Activated naive CD8-positive, alpha-beta T cell treated with anti-CD3 and anti-CD28 coated beads, Interleukin-2, amount 10 ng/mL, durations not matched to agents 7 days and 5 days (primary cell): ENCODE measurements at places on chromosomes 13 and 19.

DNA sequence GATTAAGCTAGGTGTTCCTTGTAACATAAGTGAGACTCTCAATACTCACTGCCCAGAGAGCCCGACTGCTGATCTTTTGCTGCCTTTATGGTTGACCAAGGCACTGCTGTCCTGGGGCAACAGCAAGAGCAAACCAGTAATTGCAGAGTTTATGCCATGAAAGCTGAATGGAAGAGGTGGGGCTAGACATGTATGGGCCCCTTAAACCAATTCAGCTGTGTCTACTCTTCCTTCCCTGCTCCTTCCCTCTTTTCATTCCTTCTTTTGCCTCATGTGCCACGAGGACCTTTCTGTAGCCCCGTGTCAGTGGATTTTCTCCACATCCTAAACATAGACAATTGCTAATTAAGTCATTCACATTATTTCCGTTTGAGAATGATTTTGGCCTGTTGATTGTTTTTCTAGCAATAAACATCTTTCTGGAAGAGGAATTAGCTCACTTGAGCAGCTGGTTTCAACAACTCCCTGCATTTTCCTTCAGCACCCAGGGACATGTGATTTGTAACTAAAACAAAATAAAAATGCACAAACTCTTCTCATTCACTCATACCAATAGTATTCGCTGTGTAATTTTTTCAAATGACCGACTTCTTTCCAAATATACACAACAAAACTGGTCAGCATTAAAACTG, 40.5 kb downstream of the RAP2A start:
- DNase-seq = no peak

- no peak for DNase-seq
Measured at GRCh38 chr19:20471431-20471830, 94.2 kb downstream of the ZNF737 start.

GRCh38 chr13:109650861-109651260, 135.5 kb downstream of the IRS2 start:
- no peak for DNase-seq

- DNase-seq = no peak
Measured at GRCh38 chr13:100356889-100357288, 231.7 kb downstream of the GGACT start.

GRCh38 chr19:295687-296370, 4.6 kb upstream of the PLPP2 start:
- no peak for DNase-seq

GRCh38 chr19:41616792-41617621, 9.9 kb downstream of the CEACAM4 start:
- no peak for DNase-seq

- no peak for DNase-seq
Measured at GRCh38 chr13:41313117-41313516, 2.0 kb downstream of the NAA16 start.

DNA sequence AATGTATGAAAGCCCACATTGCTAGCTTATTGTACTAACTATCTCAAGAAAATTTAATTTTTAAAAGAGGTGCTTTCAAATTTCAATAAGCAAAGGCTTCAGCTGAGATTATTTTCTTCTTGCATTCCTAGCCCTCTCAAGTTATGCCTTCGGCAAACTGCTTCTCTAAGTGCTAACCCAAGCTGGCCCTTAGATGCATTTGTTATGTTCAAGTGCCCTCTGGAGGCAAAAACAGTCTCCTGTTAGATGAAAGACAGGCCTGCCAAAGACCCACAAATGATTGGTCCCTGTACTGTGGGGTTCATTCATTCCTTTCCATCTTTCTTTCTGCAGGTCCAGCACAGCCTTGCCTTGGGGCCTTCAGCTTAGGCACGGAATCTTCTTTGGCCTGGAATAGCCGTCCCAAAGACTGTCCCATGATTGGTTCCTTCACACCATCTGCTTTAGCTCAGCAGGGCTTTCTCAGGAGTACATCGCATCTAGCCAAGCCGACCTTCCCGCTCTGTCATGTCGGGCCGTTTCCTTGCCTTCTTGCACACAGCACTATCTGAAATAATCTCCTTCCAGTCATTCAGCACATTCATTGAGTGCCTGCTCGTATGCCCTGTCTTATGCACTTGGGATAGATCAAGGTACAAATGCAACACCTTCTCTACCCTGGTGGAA, 26.4 kb upstream of the TPTE2 start:
- no peak for DNase-seq

DNA sequence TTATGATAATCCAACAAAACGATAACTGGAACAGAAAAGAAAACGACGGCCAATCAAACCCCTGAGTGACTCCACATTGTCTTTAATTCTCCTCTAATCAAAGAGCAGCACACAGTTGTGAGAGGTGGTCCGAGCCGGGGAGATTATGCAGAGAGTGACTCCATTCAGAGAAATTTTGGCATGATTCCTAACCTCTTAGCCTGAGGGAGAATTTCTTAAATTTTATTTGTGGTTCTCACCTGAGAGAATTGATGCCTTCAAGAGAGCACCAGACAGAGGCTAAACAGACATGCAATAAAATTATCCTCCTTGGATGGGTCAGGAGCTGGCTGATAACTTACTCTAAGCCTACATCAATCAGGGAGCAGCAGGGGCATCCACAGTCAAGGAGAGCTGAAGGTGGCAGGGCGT, 310.0 kb upstream of the KLF12 start:
- DNase-seq = no peak

GRCh38 chr19:6108721-6109633, 1.3 kb downstream of the RFX2 start:
- DNase-seq = peak; percentile 58

- no peak for DNase-seq
Measured at GRCh38 chr13:48159401-48159800, 64.5 kb upstream of the MED4 start.

GRCh38 chr19:31232180-31232579, 117.1 kb downstream of the TSHZ3 start:
- DNase-seq = no peak
